ENCODE measurements at places on chromosomes 4 and X.

GRCh38 chrX:701673-702072, 71.1 kb downstream of the SHOX start:
- DNase-seq = no peak

- no peak for DNase-seq
These were observed 173.6 kb upstream of the LNX1 start for GRCh38 chr4:53764761-53765490.

DNA sequence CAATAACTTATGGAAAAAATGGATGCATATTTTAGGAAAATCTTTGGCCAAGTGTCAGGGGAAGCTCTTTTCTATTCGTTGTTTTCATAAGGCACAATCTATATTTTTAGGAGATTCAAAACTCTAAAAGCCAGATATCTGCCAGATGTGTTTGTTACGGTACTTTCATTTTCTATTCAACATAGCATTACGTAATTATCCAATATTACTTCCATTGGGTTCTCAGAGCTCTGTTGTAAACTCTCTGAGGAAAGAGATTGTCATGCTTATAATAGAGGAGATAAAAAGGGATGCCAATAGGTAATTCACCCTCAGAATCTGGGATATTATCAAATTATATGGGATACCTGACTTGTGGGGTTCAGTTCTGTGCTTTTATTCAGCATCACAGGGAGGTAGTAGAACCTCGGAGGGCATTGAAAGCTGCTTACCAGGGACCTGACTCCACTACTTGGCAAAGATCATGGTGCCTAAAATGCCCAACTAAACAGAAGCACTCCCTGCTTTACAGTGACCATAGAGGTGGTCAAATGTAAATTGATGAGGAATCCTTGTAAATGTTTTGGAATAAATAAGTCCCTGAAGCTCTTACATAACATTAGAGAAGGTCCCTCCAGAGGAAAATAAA, 32.9 kb upstream of the GC start:
- no peak for DNase-seq

GRCh38 chr4:76147454-76148141, 599 bp downstream of the NUP54 start:
- DNase-seq = peak; percentile 80

DNA sequence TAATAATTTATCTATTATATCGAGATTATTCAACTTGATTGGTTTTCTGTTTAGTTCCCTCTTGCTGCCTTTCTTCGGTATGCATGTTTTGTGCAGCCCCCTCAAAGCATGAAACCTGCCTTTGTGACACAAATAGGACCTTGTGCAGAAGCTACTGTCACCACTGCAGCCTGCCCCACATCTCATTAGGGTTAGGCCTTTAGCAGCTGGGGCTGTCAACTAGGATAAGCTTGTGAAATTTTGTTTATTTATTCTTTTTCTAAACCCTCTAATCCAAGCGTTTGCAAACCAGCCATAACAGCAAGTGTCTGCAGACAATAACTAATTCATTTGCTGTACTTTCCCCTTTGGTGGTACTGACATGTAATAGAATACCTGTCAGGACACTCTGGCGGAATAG, 258.9 kb downstream of the RCHY1 start:
- DNase-seq = no peak

GRCh38 chr4:152735906-152736305, 43.6 kb downstream of the TIGD4 start:
- no peak for DNase-seq

DNA sequence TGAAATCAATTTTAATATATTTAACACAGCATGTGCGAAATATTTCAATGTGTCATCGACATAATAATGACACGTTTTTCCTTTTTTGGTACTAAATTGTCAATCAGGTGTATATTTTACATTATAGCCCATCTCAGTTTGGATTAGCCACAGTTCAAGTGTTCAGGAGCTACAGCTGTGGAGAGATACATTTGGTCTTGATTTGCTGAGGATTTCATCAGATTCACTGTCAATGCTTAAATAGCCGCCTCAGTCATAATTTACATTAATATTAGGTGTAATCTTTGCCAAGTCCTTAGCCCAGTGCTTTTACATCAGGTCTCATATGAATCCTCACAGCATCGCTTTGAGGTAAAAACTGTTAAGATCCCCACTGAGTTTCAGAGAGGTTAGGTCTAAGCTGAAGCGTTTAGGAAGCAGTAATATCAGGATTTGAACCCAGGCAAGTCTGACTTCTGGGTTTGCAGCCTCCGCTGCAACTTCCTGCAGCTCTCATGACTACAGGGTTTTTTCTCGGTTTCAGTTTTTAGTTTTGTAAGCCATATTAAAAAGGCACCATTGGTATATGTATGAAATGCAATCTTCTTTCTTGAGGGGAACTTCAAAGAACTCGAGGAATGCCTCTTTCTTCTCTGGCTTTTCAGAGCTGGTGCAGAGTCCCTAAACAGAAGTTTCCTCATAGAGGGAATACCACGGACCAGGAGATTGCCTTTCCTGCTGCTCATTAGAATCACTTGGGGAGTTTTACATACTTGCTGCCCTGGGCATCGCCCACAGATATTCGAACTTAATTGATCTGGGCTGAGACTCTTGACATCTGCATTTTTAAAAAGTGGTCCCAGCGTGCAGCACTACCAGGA, 6.4 kb downstream of the MTM1 start:
- DNase-seq = no peak

GRCh38 chrX:152619897-152620296, 17.8 kb upstream of the GABRQ start:
- DNase-seq = no peak

DNA sequence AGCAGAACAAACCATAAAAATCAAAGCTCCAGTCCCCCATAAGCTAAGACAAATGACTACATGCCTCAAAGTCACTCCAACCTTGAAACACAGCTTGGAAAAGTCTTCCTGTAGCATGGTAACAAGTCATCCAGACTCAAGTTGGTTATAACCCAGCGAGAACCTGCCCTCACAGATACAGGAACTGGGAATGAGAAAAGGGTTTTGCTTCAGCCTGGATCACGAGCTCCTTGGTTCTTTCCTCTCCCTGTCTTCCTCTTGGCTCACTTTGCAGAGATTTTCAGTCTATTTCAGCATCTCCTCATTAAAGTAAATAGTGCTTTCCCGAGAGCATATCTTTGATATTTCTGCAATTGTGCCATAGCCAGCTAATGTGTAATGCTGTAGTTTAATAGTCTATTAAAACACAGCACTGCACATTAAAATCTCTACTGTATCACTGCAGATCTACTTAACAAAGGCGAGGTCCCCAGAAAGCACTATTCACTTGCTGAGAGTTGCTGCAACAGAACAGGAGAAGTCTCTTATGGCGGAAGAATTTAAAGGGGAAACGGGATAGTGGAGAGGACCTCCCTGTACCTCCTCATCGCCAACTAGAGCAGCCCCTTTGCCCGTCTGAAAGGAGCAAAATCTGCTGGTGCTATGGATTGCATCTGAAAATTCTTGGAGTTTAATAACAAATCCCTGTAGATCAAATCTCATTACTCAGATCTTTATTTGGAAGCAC, 249.3 kb upstream of the GATB start:
- DNase-seq = no peak

DNA sequence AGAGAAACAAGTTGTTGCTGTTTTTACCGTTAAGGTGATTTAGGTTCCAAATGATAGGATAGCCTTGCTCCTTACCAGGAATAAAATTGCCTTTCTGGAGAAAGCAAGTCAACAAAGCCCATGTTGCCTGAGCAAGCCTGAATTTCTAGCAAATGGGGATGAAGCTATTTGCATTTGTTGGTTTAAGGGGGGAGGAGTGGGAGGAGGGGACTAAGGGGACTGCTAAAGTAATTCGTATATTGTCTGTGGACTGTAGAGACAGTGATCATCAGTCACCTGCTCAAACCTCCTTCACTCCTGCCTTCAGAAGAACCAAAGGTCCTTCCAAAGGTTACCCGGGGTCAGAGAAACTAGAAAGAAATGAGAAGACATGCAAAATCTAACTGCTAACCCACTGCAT, 65.8 kb downstream of the SCML2 start:
- no peak for DNase-seq

DNA sequence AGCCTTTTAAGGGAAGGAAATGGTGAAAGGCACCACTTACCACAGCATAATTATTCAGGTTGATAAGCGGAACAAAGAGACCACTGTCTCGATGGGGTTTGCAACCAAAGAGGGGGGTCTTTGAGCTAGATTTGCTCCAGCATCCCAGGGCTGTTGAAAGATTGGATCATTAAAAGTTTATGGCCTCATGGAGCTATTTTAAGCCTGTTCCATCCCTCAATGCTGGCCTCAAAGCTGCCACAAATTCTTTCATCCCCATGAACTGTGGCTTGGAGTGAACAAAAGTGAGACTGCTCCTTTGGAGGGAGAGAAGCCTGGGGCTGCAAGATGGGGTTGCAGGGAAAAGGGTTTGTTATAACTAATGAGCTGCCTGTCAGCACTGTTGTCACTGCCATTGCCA, 209.8 kb downstream of the RTL9 start:
- no peak for DNase-seq

- no peak for DNase-seq
These were observed 37.9 kb upstream of the SORBS2 start for GRCh38 chr4:185849664-185850550.

GRCh38 chr4:13527981-13528820, 16.1 kb downstream of the NKX3-2 start:
- DNase-seq = no peak

GRCh38 chr4:110224812-110225211, 26.4 kb upstream of the ELOVL6 start:
- DNase-seq = no peak

DNA sequence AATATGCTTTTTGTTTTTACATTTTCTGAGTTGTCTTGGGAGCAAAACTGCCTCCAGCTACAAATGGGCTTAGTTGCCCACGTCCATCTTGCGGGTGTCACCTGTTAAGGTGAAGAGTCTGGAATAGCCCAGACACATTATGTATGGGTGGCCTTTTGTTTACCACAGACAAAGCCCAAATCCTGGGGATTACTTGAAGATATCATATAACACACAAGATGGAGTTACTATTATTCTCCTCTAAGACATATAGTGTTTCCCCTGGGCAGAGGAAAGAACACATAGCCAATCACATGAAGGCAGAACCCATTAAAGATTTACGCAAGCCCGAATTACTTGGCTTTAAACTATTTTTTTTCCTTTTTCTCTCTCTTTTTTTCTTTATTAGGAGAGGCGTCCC, 625.6 kb upstream of the FAM241A start:
- no peak for DNase-seq

DNA sequence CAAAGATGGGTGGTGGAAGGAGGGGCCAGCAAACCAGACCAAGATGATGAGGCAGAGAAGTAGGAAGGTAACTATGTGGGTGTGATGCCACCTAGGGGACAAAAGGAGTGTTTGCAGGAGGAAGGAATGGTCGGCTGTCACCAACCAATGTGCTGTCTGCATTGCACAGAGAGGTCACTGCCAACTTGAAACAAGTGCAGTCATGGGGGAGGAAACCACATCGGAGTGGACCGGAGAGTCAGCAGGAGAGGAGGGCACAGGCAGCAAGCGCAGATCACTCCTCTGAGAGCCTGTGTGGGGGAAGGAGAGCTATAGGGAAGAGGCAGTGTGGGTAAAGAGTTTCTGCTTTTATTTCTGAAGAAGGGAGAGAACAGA, 38.5 kb upstream of the FGFBP2 start:
- DNase-seq = peak; percentile 75

GRCh38 chr4:159017323-159018026, 85.4 kb upstream of the RAPGEF2 start:
- DNase-seq = no peak

Measured in right forelimb (tissue), 1 donor.